ENCODE measurements at places on chromosomes 3 and 15.
A peak's percentile ranks its signal among the peaks of the same experiment; 100 is the strongest.

DNA sequence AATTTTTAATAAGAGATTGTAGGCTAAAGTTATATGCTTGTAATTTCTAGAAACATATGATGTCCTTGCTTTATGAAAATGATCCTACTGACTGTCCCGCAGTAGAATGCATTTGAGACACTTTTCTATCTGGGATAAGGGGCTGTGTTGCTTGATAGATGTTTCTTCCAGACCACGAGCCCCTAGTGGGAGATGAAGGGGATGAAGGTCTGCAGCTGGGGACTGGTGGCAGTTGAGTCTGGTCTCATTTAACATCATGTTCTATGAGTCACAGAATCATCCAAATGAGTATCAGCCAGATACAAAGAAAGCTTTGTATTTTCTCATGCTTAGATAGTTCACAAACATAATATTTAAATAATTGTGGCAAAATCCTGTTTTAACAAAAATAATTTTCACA, 84.3 kb upstream of the PRTG start:
- DNase-seq = no peak

DNA sequence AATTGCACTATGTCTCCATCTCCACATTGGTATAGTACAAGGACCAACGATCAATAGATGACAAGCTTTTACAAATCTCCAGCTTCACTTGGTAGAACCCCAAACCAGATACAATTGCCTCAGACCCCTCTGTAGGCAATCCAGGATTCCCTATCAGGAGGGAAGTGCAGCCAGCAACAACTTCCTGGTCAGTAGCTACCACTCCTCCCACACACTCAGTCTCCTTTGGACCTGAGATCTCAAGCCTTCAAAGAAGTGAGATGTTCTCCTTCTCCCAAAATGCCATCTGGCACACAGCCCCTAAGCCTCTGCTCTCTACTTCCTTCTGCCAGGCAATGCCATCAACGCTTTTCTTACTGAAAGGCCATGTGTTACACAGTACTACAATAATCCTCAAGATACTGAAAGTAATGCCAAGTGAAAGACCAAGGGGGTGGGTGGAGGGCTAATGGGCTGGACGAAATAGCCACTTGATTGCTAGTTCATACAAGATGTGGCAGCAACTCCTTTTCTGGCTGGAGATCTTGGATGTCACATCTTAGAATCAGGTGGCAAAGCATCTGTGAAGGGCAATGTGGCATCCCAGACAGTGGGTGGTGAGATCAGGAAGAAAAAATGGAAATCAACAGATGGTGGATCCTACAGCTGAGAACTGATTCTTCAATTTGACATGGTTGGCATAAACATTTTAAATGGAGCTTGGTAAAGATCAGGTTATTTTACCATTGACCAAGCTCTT, 75.3 kb upstream of the ACP3 start:
- no peak for DNase-seq

DNA sequence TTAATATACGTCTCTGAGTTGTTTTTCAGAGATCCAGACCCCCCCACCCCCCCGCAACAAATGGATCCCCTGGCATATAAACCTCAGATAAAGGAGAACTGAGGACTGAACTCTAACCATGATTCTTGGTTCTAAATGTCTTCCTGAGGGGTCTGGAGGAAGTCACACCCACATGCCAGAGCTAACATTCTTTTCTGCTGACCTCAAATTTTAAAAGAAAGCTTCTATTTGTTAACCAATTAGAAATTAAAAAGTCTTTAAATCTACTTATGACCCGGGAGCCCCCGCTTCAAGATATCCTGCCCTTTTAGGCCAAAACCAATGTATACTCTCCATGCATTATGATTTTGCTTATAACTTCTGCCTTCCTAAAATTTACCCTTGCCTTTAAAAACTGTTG, 188.3 kb downstream of the ECT2 start:
- DNase-seq = no peak

GRCh38 chr3:50163572-50164455, 8.7 kb downstream of the SEMA3F start:
- DNase-seq = peak; percentile 28

- DNase-seq = peak; percentile 54
Observed at GRCh38 chr3:32240159-32240545, 1.7 kb downstream of the CMTM8 start.

DNA sequence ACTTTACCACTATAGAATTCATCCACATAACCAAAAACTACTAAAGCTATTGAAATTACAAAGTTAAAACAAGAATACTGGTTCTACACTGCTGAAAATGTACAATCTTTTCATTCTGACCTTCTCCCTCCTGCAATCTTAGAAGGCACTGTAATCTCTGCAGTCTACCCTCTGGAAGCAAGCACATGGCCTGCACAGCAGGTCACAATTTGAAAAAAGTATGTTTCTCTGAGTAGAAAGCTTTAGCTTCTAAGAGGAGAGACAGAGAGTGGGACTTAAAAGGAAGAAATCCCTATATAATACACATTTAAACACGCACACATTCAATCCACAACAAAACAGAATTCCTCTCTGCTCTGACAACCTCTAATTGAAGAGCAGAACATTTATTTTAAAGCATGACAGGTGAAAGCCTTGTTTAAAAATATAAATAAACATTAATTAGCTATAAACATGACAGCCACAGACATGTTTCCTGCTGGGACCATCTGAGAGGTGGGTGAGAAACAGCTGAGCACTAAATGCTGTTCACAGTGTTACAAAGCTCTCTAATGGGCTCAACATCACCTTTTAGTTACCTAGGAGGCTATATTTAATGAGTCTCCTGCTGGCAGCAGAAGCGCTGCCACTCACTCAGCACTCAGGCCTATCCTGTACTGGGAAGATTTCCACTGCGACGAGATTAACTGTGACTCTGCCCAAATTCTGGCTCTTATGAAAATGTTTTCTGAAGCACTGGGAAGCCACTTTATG, 447.4 kb downstream of the AGBL1 start:
- DNase-seq = no peak

DNA sequence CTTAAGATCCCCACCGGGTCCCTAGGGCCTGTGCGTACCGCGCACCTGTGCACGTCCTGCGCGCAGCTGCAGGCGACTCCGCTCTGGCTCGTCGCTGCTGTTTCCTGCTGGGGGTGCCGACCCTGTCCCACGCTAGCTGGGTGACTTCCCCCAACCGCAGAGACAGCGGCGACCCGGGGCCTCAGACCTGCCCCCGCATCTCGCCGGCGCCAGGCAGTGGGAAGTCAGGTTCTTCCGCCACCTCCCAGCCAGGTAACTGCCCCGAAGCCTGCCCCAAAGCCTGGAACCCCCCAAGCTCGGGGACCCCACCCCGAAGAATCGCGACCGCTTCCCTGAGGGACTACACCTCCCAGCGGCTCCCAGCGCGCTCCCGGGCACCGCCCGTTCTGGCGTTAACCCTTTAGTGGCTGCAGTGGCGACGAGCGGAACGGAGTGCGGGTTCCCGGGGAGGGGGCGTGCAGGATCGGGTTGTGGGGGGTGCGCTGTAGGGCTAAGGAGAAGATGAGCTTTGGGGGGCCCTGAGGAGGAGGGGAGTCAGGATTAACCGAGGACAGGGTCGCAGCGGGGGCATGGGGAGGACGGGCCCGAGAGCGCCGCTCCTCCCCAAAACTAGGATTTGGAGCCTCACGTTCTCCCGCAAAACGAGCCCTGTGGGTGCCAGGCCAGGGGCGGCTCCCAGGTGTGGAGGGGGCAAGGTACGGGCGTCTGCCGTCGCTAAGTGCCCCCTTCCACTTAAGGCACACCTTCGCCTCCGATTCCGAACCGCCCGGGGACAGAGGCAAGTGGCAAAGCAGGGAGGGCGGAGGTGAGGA, 589 bp downstream of the NEIL1 start:
- DNase-seq = peak; percentile 78

DNA sequence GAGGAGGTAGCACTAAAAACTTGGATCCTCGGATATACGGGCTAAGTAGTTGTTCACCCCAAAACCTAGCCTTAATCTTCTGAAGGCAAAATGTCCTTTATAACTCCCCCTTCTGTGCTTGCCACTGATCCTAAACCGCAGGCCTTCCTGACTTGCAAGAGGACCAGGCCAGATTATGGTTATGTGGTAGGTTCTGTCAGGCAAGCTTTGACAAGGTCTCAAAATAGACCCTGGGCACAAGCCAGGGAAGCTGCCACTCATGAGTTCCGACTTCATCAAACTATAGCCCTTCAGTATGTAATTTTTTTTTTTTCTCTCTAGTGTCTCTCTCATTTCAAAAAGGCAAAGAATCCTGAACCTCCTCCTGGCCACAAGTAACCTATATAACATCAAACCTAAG, 3.2 kb downstream of the LRRFIP2 start:
- DNase-seq = no peak

- DNase-seq = peak; percentile 26
Observed at GRCh38 chr15:91853511-91853947, at the start of gene SLCO3A1. Gene SLCO3A1 (plus strand): TSS chr15:91853708.

GRCh38 chr3:154690413-154690812, 260.4 kb upstream of the GPR149 start:
- DNase-seq = no peak

GRCh38 chr3:4644951-4645350, 151.8 kb downstream of the ITPR1 start:
- no peak for DNase-seq

GRCh38 chr15:58510715-58511598, 79.2 kb downstream of the LIPC start:
- DNase-seq = no peak

- no peak for DNase-seq
Observed at GRCh38 chr3:47013231-47013630, 33.8 kb downstream of the NBEAL2 start.

- peak; percentile 10 for DNase-seq
Observed at GRCh38 chr3:177179281-177180067, 17.8 kb downstream of the TBL1XR1 start.

DNA sequence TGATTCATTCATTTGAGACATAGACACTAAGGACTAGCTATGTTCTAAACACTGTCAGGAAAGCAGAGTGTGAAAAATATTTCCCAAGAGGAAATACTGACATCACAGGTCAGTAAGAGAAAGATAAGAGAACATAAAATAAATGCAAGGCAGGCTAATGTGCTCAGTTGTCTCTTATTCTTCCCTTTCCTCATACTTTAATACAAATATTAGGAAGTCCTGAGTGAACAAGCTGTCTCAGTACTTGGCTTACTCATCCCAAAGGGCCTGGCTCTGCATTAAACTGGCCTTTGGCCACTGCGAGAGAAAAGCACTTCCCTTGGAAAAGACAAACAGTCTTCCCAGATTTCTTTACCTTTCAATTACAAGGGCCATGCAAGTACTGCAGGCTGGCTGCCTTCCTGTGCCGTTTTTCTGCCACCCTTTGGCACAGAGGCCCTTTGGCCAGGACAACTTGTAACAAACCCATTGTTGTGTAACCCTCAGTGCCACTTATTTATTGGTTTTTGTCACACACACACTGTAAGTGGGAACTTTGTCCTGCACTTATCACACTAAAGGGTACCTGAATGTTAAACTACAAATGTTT, 31.7 kb downstream of the EDC3 start:
- DNase-seq = peak; percentile 81

DNA sequence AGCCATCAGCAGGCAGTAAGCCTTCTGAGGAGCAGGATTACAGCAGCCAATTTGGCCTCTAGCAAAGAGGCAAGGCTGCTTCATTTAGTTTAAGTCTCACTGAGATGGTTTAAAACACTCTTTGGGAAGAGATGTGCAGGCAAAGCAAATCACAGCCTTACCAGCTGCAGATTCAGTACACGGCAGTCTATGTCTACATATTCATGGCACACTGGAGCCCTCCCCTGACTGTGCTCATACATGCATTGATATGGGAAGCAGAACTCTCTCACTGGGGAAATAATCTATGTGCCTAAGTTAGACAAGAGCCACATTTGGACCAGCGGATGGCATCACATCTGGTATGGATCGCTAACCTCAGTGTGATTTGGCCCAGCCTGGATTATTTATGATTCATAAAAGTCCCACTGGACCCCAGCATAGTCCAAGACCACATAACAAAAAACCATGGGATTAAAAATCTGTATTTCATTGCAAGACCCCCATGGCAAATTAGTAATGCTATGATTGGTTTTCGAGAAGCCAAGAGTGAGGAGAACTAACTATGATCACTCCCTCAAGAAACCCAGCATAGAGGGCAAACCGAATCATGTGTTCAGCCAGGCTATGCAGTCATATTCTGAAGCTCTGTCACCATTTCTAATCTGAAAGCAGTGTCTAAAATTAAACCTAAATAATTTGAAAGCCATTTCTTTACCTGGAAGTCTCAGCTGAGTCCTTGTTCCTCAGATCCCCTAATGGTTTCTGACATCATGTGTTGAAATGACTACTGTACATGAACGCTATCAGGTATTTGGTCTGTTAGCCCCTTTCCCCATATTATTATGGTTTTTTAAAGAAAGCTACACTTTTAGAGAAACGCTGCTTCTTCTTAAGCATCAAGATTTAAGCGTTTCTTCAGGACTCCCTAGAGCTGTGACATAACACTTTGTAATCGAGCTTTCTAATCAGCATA, 1.2 kb downstream of the PRICKLE2 start:
- no peak for DNase-seq

GRCh38 chr3:67599821-67600220, 54.6 kb downstream of the SUCLG2 start:
- no peak for DNase-seq

- no peak for DNase-seq
Observed at GRCh38 chr3:112718516-112718915, 77.6 kb upstream of the CCDC80 start.

DNA sequence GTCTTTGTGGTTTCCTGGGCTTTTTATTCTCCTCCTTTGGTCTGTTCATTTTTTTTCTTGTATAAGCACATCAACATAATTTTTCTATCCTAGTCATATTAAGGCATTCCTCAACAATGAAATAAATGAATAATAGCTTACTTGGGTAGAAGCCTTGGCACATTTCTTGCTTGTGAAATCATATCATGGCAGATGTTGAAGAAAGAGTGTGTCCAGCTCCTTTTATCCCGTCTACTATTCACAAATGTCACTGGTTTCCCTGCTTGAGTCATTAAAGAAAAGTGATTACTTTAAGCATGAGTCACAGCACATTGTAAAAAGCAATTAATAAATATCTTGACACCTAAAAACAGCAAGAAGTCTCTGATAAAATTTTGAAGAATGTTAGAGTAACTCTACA, 42.1 kb downstream of the MINAR1 start:
- DNase-seq = no peak

DNA sequence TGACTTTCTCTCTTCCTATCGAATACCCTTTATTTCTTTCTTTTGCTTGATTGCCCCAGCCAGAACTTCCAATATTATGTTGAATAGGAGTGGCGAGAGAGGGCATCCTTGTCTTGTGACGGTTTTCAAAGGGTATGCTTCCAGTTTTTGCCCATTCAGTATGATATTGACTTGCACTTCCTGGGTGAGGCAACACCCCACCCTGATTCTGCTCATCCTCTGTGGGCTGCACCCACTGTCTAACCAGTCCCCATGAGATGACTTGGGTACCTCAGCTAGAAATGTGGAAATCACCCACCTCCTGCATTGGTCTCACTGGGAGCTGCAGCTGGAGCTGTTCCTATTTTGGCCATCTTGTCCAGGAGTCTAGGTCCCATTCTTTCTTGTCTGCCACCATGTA, 44.8 kb upstream of the KCNH8 start:
- no peak for DNase-seq

GRCh38 chr3:143885780-143886427, 37.6 kb upstream of the SLC9A9 start:
- no peak for DNase-seq

All from large intestine (tissue), 12 donors.